ENCODE measurements at places on chromosomes 5 and 9.

DNA sequence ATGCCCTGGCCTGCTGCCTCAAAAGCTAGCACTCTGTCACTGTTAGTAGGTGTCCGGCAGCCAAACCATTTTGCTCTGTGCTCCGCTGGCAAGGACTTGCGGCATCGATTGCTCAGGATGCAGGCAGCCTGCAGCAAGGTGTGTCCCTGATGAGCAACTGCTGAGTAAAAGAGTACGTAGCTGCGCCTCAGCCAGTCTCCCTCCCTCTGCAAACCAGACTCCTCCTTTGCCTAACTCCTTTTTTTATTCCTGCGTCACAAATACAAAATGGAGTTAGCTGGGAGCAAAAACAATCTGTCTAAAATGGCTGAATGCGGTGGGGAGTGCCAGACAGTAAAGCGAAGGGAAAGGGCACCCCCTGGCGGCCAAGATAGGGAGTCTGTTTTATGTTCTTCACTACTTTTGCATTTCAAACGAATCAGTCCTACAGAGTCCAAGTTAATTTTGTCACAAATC, 61.1 kb downstream of the DIAPH1 start:
- peak; percentile 97 for DNase-seq

- DNase-seq: no peak
Observed at GRCh38 chr9:134728021-134728795, 86.6 kb downstream of the COL5A1 start.

DNA sequence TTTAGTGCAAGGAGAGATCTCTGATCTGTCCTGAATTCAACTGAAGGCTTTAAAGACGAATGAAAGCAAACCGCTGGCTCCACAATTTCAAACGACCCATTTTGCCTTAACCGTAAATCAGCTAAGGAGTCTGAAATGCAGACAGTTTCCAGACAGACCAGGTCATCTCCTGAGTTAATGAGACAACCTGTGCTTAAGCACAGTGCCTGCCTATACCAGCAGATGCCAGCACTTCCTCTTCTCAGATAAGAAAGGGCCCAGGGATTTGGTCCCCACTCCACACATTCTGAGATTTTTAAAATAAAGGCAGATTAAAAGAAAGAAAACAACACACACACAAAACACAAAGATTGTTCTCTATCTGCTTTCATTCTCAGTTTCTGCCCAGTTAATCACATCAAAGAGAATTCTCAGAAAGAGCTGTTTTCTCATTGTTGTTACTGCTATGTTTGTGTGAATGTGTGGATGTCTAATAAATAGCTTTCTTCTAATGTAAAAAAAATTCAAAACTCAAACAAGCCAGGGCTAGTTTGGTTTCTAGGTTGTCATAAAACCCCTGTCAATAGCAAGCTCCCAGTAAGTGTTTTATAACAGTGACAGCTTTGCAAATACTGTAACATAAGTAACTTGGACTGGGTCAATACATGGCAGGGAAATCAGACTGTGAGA, 157.7 kb upstream of the SLC24A2 start:
- DNase-seq: peak; percentile 34

DNA sequence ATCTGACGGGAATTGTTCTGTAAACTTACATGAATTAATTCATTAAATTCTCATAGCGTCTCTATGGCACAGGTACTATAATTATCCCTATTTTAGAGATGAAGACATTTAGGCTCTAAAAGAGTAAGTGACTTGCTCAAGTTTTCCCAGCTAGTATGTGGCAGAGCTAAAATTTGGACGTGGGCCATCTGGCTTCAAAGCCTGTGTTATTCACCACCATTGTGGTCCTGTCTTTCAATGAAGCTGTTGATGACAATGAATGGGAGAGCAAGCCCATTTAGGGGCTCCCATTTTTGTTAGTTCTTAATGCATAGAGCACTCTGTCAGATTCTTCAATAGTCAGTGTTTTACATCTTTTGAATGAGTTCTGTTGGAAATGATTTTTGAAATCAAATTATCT, 236.0 kb upstream of the CD180 start:
- DNase-seq: no peak

DNA sequence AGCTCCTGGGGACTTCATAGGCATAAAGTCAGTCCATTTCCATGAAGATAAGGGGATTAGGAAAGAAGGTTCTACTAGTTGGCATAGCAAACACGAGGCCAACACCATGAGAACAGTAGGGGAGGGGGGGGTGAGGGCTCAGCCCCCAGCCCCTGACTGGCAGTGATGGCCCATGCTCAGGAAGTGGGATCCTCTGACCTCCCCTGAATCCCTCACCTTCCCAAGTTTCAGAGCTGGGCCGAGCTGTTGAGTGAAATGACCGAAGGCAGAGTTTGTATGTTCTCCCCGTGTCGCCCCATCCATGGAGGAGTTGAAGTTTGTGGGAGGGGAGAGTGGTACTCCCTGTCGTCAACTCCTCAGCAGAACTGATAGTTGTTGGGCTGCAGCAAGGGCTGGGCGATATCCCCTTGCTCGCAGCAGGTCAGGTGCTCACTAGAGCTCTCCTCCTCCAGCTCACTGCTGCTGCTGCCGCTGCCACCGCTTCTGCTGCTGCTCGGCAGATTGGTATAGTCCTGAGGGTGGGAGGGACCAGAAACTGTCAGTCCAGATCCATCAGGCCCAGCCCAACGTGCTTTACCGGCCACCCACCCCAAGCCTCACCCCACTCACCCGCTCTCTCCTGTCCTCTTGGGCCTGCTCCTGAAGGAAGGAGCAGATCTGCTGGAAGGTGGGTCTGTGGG, 32.5 kb downstream of the CSF1R start:
- DNase-seq: no peak

DNA sequence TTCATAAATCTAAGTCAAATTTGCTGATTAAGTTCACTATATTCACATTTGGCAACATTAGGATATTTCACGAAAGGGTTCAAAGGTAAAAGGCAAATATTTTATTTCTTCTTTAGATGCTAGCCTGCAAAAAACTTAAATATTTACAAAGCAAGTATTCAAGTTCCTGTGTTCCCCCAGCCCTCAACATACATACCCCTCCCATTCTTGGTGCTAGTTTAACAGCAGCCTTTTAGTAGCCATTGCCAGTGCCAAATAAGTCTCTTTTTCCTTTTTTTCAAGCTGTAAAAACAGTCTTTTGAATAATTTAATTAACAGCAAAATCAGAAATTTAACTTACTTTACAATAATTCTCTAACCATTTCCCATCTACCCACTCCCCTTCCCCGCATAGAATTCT, 288.5 kb upstream of the TMEM161B start:
- DNase-seq: no peak

- no peak for DNase-seq
Observed at GRCh38 chr5:131182839-131183238, 12.1 kb downstream of the LYRM7 start.

DNA sequence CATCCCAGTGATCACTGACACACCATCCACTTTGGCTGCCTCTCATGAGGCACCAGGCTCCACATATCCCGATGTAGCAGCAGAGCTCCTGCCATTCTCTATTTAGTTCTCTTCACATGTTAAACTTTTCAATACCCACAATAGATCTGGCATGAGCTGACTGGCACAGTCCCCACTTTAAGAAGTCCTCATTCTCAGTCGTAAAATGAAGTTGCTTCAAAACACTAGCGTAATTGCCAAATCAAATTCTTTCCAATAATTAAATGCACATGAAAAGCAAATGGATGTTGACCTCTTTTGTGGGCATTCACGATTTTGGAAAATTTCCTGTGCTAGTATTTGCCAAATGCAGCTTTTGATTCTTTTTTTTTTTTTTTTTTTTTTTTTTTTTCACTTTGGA, 32.4 kb downstream of the HAPLN1 start:
- DNase-seq: no peak

GRCh38 chr5:151570058-151570457, 21.1 kb downstream of the FAT2 start:
- DNase-seq: no peak

DNA sequence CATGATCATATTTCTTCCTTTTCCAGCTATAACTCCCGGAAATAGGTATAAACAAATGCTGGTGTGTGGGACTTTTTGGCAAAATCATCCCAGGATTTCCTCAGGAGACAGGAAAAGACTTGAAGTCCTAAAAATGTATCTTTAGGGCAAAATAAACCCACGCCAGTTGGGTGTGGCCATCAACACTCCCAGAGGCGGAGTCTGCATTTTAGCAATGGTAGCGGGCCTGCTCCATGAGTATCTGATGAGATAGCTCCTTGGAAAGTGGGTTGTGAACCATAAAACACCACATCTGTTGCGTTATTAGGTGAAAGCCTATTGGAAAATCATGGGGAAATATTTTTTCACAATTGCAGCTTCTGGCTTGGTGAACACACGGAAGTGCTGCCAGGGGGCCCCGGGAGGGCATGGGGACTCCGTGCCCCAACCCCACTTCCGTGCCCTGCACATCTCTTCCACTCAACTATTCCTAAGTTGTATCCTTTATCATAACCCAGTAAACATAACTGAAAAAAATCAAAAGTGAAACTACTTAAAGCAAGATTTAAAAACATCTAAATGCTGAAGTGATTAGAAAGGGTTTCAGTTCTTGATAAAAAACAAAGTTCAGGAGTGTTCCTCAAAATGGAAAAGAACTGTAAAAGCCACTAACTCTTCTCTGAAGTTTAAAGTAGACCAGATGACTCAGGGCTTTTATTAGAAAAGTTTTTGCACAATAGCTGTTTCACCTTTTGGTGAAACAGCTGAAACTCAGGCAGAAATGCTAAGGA, 111.2 kb downstream of the LRRC70 start:
- DNase-seq: peak; percentile 27

GRCh38 chr5:159899067-159900049, 16.9 kb upstream of the ADRA1B start:
- DNase-seq: peak; percentile 54

DNA sequence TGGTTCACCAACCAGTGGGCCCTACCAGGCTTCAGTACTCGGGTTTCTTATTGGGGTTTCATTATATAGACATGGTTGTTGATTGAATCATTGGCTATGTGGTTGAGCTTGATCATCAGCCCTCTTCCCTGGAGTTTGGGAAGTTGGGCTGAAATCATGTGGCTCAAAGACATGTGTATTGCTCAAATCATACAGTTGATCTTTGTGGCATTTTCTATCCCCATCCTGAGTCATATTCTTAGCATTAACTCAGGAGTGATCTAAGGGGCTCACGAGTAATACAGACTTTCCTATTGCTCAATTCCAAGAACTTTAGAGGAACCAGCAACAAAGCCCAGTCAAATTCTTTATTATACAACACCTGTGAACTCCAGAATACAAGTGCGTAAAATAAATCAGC, 66.2 kb downstream of the SMC5 start:
- peak; percentile 63 for DNase-seq

- peak; percentile 86 for DNase-seq
Observed at GRCh38 chr9:69421908-69422801, 97.1 kb downstream of the ENTREP1 start.

DNA sequence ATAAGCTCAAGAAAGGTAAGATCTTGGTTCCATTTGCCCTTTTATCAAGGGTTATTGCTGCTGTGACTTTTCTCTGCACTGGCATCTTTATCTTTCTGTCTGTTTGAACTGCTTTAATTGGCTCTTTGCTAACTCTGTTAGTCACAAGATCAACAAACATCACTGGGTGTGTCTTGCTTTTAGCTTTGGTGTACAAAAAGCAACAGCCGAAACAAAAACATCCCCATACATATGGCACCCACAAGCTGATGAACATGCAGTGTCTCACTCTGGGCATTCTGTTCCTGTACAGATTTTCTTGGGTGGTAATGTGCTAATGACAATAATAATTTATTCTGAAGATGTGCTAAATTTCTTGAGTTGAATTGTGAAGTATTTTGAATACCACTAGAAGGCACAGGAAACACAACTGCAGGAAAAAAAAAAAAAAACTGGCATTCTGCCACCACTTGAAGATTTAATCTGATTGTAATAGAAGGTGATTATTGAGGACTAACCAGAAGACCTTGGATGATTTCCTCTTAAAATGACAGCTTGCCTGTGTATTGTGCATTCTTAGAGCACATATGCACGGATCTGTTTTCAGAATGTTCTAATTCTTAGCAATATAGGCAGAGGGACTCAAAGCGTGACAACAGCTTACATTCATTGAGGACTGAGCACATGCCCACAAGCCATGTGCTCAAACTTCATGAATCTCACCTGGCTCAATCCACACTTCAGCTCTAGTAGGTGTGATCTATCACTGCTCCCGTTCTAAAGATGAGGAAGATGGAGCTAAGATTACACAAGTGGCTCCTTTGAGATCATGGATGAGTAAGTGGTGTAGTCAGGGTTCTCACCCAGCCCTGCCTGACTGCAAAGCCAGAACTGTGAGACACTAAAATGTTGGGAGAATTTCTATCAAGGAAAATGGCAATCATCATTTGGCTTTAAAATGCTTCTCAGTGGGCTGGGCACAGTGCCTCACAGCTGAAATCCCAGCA, 96.4 kb downstream of the EBF1 start:
- peak; percentile 76 for DNase-seq

DNA sequence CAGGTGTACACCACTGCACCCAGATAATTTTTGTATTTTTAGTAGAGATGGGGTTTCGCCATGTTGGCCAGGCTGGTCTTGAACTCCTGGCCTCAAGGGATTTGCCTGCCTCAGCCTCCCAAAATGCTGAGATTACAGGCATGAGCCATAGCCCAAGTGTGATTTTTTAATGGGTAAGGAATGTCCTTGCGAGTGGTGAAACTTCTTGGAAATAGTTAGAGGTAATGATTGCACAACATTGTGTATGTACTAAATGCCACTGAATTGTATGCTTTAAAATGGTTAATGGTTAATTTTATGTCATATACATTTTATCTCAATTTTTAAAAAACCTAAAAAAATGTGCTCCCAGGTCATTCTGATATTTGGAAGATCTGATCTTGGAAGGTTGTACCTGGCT, 59.9 kb upstream of the IL6ST start:
- DNase-seq: peak; percentile 66

GRCh38 chr5:151030056-151030336, 9.6 kb downstream of the GPX3 start:
- DNase-seq: no peak

GRCh38 chr9:95004411-95005277, 278.1 kb downstream of the AOPEP start:
- peak; percentile 73 for DNase-seq

DNA sequence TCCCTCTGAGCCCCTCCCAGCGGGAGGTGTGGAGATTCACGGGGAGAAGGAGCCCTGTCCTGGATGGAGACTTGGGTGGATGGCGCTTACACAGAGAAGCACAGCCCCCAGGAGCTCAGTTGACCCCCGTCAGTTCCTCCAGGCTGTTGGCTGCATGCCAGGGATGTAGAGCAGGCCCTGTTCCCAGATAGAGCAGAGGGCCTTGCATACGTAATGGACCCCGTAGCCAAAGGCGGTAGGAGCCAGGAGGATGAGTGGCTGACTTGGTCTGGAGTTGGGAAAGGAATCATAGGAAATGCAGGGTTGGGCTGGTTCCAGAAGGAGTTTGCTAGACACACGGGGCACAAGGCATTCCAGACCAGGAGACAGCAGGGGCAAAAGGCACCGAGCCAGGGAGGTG, 2.5 kb downstream of the PMPCA start:
- no peak for DNase-seq

DNA sequence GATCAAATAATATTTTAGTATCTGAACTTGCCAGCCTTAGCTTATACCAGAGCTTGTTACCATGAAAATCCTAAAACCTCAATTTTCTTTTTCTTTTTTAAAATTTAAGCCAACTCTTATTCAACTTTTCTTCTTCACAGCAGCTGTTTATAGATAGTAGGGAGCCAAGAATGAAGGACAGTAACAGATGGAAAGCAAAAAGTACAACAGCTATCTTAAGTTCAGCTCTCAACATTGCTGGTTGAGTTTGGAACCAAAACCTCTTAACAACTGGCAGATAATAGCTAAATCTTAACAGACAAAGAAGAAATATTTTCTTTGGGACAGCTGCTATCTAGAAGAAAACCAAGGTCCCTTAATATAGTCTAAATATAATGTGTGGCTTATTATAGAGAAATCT, 74.7 kb downstream of the PJA2 start:
- no peak for DNase-seq
